ENCODE measurements at places on chromosomes 13 and 19.

GRCh38 chr19:48480558-48481500 lies 11.7 kb downstream of the CYTH2 start:
- peak; percentile 24 for DNase-seq

DNA sequence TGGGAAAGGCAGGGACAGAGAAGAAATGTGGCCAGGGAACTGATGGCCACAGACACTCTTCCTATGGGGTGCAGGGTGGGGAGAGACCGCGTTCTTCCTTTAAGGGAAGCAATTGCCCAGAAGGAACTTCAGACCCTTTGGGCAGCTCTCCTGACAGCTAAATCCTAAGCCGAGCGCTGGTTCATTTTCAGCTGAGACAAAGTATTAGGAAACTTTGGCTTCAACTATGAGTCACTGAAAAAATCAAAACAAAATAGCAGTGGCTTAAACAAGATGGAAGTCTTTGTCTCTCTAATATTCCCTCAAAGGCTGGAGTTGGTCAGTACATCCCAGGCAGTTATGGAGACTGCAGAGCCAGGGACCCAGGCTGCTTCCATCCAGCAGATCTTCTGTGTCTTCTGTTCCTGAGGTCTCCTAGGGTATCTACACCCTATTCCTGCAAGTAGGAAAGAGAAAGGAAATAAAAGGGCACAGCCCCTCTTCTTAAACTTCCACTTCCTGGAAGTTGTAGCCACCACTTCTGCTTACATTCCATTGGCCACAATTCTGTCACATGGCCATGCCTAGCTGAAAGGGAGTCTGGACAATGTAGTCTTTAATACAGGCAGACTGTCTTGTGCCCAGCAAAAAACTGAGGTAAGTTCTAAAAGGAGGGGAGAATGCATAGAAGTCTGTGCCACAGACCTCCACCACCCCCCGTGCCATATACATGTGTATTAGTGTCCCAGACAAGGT lies 163.5 kb downstream of the KATNAL1 start:
- DNase-seq = peak; percentile 43

DNA sequence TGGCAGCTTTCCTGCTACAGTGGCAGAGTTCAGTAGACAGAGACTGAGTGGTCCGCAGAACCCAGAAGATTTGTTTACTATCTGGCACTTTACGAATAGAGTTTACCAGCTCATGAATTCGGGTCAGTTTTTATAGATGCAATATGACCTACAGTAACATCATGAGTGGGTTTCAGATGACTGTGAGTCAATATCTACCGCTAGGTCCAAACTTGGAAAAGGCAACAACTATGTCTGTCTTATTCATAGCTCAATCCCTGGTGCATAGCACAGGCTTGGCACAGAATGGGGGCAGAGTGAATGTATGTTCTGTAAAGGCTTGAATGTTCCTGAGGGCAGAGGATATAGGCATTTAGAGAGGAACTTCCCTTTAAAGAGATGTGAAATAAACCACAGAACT lies 65.2 kb downstream of the RAP2A start:
- no peak for DNase-seq

DNA sequence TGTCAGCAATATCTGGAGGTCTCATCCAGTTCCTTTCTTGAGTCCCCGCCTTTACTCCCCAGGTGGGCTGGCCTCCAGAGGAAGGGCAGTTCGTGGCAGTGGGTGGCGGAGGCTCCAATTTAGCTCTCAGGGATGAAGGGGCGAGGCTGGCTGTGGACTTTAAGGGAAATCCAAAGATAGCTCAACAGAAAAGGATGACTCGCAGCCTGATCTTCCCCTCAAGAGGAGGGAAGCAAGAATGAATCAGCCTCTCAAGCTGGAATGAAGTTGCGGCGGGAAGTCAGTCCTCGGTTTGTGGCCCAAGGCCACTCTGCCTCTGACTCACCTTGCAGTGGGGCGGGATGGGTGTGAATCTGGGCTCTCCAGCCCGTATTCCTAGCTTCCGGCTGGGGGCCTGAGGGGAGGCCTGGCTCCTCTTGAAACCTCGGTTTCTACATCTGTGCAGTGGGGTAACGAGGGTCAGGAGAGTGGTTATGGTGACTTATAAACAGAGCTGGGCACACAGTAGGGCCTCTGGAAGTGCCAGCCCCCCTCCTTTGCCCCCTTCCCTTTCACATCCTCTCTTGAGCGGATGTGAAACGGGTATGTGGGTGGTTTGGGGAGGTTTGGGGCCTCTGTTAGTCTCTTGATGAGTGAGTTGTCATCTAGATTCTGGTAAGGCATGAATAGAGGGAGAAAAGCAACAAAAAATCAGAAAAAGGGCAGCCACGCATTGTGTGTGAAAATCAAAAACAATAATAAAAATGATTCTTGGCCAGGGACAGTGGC lies 10.5 kb upstream of the SMG9 start:
- peak; percentile 95 for DNase-seq

DNA sequence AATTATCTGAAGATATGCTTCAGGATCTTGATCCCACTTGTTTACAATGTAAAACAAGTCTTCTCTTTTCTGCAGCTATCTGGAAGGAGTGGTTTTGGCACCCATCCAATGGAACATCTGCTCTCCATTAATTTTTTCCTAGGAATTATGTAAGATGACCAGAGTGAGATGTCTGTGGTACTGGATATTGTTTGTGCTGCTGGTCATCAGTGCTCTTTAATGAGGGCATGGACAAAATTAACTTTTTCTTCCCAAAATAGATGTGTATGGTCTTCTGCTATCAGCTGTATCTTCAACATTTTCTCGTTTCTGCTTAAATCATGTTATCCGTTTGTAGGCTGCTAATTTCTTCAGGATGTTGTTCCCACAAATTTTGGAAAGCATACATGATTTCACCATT lies 415.4 kb upstream of the KLHL1 start:
- peak; percentile 15 for DNase-seq

GRCh38 chr13:34459856-34460255 lies 482.2 kb upstream of the NBEA start:
- DNase-seq = no peak

GRCh38 chr13:31012655-31013024 lies 80.2 kb downstream of the TEX26 start:
- peak; percentile 33 for DNase-seq

DNA sequence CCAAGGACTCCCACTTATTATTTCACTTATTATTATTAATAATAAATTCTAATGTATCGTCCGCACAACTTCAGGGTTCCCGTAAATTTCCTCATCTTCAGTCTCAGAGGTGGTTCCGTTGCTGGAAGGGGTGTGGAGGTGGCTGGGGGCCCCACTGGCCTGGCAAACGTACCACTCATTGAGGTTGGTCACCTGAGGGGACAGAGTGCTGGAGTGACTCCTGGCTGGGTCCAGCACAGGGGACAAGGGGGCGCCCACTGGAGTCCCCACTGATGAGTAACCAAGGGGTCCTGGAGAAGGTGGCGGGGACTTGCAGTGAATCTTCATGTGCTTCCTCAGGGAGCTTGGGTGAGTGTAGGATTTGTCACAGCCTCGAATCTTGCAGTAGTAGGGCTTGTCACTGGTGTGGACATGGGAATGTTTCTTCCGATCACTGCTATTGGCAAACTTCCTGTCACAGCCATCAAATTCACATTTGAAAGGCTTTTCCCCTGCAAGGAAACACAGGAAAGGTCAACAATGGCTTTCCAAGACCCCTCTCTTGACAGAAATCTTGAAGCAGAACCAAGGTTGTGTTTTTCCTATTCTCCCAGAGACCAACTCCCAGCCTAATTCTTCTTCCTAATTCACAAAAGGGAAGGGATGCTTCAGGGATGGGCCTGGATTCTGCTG lies 6.1 kb downstream of the ZIC5 start:
- DNase-seq = no peak

GRCh38 chr13:110239280-110240125 lies 67.5 kb downstream of the COL4A1 start:
- no peak for DNase-seq

GRCh38 chr13:85969331-85969730 lies 170.1 kb upstream of the SLITRK6 start:
- no peak for DNase-seq

DNA sequence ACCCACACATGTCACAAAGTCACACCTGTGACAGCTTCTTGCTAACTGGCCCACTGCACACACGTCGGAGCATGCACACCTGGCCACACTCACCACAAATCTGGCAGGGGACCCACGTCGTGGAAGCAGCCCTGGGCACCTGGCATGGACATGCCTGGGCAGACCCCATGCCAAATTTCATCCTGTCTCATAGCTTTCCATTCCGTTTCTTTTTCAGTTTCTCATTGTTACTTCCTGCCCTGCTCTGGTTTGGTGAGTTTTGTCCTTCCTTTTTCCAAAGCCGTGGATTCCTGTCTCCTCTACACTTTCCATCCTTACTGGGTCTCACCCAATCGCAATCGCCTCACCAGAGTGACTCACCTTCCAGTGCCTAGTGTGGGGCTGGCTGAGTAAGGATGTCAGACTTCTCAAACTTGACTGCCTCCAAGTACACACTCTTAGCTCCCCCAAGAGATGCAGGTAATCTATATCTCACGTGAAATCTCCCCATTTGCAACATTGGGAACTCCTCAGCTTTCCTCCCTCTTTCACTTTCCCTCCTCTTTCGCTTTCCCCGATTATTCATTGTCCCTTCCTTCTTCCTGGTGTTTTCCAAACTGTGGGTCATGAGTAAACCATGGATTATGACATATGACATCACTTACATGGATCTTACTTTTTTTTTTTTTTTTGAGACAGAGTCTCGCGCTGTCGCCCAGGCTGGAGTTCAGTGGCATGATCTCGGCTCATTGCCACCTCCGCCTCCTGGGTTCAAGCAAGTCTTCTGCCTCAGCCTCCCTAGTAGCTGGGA lies 1.6 kb upstream of the BBC3 start:
- DNase-seq = peak; percentile 43

- DNase-seq = peak; percentile 32
Observed at GRCh38 chr19:52734331-52734892, 432 bp downstream of the ZNF611 start.

DNA sequence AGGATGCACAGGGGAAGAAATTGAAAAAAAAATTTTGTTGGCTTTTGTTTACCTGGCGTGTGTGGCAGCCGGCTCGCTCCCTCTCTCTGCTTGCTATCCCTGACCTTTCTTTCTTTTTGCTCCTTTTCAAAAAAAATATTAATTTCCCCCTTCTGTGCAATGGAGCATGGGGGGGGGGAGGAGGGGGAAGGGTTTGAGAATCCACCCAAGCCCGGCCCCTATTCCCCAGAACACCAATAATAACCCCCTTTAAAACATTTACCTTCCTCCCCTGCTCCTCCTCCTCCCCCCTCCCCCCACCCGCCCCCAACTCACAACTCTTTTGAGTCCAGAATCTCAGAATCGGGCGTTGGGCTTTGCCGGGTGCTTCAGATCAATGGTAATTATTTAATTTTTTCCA lies 28.4 kb downstream of the NFIX start:
- no peak for DNase-seq

DNA sequence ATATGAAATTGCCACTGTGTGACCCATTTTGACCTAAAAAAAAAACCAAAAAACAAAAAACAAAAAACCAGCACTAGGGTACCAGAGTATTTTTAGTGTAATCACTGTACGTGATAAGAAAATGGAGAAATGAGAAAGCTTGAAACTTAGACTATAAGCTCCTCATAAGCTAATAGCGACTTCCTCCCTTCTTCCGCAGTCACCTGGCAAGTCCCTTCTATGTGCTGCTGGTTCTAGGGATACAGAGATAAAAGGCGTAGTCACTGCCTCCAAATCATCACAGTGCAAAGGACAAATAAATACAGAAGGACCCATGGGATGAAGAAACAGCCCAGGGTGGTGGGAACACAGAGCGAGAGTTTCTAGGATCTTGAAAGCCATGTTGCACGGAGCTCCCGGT lies 190.3 kb downstream of the TM9SF2 start:
- DNase-seq = no peak
